ENCODE measurements at places on chromosomes 13 and 19.
A peak's percentile ranks its signal among the peaks of the same experiment; 100 is the strongest.

DNA sequence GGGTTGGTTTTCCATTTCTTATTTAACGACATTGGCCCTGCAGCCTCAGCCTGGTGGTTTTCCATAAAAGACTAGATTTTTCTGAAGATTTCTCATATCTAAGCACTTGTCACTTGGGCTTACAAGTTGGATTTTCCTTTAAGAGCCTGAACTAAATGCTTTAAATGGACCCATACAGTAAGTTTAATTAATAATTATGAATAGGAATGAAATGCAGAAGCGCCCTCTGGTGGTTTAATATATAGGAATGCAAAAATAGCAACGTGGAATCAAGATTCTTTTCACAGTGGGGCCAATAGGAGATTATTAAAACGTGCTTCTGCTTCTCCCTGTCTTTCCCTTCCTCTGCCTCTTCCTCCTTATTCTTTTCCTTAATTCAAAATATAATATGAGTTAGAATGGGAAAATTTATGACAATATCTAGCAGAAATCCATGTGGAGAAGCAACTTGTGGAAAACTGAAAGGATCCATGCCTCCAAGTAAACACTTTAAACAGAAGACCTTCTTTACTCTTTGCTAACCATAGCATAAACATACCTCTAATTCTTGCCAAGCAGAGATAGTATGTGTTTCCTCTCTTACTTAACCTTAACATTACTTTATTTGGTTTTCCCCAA, 324.0 kb downstream of the GPC5 start:
- no peak for DNase-seq

GRCh38 chr13:71922194-71922593, 55.2 kb upstream of the DACH1 start:
- DNase-seq: no peak

DNA sequence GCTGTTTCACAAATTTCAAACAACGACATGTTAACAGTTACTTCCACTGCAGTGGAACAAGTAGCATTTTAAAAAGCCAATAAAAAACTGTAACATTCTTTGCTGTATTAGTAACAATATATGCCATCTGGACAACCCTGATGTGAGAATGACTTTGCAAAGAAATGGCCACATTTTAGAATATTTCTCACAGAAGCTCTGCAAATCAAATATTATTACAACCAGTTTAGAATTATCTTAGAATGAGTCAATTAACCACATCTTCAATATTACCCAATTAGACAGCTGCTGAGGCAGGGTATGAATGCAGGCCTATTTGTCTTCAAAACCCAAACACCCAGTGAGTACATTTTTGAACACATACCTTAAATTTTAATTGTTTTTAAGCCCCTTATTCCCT, 3.2 kb downstream of the ZNF699 start:
- DNase-seq: no peak

DNA sequence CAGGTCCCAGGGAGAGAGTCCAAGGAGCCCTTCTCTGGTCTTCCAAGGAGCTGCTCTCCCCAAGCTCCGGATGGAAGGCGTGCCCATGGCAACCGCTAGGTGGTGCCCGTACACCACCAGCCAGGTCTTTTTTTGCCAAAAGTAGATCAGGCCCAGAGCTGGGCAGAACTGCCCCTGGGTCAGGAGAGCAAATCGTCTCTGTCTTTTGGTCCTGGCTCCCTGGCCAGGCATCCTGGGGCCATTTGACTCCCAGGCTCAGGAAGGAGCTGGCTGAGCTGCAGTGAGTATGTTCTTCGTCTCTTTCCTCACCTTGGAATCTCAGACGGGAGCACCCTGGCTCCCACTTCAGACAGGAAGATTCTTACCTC, 24.6 kb upstream of the BCL3 start:
- DNase-seq: peak; percentile 57

DNA sequence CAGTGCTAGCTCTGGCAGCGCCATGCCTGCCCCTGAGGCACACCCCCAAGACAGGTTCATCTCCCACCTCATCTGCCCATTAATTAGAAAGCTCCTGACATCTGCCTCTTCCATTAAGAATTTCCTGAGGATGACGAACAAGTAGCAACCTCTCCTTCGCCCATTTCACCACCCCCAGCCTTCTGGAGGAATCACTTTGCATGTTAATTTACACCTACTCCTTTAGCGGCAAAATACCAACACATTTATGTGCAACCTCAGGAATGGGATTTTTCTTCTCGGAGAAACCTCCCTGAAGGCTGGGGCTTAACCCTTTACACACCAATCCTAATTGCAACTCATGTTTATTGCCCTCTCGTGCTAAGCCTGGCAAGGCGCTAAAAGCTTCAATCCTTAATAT, 13.8 kb downstream of the SLC7A1 start:
- no peak for DNase-seq
